NCI-H1930 (cell line): ENCODE measurements at places on chromosomes 4 and X.

DNA sequence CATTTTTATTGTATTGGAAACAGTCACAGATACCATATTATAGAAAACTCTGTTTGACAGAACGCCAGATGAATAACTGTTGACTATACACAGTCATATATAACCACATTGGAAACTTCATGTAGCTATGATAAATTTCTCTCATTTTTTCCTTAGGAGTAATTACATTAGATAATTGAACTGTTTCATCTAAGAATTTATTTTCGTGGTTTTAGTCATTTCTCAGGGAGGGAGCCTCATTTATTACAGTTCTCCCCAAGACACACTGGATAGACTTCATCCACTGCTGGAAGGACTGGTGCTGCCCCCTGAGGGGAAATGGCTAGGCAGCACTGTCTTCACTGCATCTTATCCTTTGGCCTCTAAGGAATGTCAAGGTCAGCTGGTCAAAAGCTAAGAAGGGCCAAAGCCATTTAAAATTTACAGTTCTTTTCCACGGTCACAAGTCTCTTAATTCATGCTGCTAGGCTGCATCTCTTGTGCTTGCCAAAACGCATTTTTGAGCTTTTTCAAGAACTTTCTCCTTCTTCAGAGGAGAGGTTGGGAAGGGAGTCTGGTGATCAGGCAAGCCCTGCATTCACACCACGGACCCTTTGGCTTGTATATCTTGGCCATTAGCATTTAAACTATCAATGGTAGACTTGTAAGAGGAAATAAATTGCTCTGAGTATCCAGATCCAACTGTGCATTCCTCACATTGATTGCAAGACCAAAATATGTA is 145.1 kb downstream of the CBR4 start:
- no peak for DNase-seq

DNA sequence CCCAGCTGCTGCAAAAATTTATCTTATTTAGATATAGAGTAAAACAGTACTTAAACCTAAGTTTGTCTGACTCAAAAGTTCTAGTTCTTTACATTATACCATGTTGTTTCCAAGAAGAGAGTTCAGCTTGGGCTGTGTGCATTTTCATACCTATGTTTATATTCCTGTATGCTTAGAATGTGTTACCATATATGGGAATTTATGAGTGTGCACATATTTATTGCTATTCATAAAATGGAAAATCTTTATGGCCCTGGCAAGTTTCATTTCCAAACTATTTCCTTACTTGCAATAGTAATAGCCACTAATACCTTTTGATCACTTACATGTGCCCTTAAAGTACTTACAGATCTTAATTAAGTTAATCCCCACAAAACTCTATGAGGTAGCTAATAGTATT is 2.6 kb downstream of the HEPH start:
- DNase-seq = no peak

DNA sequence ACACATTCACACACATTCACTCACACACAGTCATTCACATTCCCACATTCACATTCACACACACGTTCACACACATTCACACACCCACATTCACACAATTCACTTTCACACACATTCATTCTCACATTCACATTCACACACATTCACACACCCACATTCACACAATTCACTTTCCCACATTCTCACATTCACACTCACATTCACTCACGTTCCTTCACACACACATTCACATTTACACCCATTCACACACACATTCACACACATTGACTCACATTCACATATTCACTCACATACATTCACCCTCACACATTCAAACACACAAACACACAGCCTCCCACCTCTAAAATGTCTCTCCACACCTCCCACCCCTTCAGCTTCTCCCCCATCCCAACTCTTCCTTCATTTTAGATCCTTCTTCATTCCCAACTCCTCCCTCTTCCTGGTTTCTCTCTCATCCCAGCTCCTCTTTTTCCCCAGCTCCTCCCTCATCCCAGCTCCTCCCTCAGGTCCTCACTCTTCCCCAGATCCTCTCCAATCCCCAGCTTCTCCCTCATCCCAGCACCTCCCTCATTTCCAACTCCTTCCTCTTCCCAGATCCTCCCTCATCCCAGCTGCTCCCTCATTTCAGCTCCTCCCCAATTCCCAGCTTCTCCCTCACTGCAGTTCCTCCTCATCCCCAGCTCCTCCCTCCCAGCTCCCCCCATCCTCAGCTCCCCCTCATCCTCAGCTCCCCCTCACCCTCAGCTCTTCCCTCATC is 111.0 kb downstream of the FAM53A start:
- no peak for DNase-seq

DNA sequence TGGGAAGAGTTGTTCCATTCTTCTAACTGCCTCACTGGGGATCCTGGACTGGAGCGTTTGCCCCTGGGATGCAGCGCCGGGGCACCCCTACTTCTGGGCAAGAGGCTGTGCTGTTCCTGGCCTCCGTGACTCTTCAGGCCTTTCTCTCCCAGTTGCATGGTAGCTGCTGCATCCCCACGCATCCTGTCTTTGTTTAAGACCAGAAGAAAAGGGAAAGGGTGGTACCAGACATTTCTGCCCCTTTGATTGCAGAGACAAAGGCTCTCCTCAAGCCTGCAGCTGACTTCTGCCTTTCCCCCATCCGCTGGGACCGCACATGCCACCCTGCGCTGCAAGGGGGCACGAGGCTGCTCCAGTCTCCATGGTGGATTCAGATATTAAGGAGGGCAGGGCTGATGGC is 70.4 kb downstream of the SHROOM2 start:
- DNase-seq = no peak

DNA sequence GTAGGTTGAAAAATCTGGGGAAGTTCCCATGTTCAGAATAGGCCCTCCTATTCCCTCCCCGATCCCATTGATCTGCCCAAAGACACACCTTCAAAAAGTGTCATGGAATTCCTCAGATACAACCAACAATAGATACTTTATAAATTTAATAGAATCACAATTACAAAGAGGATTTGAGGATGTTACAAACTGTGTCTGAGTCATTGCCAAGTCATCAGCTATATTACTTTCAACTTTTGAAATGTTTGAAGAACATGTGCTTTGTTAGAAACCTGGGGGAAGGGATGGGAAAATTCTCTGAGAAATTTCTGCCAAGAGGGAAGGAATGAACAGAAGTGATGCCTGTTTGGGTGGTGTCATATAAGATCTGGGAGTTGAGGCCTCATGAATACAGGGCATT is 46.7 kb downstream of the KCNIP4 start:
- DNase-seq = no peak

GRCh38 chrX:106621836-106622235 is 10.1 kb downstream of the RADX start:
- no peak for DNase-seq

DNA sequence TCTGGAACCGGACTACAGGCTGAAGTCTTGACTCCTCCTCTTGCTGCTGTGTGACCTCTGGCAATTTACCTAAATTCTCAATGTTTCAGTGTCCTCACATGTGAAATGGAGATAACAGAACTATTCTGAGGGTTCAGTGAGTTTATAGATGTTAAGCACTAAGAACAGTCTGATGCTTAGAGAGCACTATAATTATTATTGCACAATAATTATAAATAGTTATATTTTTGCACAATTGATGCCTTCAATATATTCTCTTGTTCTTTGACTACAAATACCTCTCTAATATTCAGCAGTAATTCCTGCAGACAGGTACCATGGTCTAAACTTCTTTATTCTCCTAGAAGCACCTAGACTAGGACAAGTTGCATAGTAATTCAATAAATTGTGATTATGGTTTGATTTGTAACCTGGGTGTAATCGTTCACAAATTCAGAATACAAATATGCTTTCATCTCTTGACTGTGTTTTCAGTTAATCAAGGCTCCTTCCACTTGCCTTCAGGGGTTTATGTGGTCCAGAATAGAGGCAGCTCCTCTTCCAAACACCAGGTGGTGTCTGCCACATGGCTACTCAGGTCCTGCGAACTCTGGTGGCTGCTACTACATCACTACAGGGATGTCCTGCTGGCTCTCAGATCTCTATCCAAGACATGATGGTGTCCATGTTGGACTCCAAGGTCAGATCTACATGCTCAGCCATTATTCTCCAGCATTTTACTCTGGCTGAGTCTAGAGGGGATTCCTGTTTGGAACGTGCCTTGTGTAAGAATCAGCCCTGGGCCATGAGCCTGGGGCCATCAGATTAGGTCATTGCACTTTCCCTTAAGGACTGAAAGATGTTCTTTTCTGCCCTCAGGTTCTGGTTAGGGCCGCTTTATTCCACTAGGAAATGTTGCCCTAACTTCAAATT is 103.4 kb downstream of the QRFPR start:
- no peak for DNase-seq

- no peak for DNase-seq
Measured at GRCh38 chr4:155900381-155900780, 3.1 kb upstream of the TDO2 start.

DNA sequence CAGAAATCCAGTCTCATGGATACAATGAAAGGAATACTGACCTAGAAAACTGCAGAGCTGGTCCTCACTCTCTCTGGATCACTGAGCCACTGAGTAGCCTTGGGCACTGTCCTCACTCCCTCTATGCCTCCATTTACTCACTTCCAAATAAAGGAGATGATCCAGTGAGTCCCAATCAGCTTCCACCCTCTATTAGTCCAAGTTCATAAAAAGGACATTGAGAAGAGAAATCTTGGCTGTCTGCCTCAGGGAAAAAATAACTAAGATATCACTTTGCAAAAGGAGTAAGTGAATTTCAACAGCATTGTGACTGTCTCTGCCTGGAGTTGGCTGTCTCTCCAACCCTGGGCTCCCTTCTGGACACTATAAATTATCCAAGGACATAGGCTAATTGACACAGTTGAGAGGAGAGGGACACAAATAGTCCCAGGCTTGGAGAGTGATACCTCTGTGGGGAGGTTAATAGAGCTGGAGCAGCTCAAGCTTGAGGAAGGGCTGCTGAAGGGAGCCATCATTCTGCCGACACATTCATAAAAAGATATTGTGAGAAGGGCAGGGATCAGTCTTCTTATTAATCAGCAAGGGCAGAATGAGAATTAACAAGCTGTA is 572.3 kb downstream of the RAB28 start:
- no peak for DNase-seq

GRCh38 chrX:150828785-150829184 is 69.7 kb downstream of the CD99L2 start:
- DNase-seq = no peak

GRCh38 chrX:10356979-10357378 is 200.2 kb downstream of the CLCN4 start:
- no peak for DNase-seq
